ENCODE measurements at places on chromosomes 6 and 20.

GRCh38 chr6:30612687-30613248, 4.3 kb downstream of the PPP1R10 start:
- no peak for DNase-seq

- DNase-seq = no peak
These were observed 33.1 kb upstream of the SMOC2 start for GRCh38 chr6:168407842-168408241.

DNA sequence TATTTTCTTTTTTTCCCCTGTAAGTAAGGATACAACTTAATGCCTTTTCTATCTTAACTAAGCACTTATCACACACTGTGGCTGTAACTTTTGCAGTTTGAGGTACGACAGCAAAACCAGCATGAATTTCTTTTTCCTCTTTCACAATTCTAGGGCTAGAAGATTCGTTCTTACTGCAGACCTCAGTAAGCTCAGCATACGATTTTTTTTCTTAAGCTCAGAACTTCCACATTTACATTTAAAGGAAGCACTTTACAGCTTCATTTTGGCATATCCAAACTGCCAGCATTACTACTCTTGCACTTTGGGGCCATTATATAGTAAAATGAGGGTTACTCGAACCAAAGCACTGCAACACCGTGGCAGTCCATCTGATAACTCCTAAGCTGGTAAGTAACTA, 889 bp upstream of the CHMP4B start:
- DNase-seq = no peak

- DNase-seq = no peak
These were observed 42.0 kb upstream of the DSN1 start for GRCh38 chr20:36815454-36816091.

DNA sequence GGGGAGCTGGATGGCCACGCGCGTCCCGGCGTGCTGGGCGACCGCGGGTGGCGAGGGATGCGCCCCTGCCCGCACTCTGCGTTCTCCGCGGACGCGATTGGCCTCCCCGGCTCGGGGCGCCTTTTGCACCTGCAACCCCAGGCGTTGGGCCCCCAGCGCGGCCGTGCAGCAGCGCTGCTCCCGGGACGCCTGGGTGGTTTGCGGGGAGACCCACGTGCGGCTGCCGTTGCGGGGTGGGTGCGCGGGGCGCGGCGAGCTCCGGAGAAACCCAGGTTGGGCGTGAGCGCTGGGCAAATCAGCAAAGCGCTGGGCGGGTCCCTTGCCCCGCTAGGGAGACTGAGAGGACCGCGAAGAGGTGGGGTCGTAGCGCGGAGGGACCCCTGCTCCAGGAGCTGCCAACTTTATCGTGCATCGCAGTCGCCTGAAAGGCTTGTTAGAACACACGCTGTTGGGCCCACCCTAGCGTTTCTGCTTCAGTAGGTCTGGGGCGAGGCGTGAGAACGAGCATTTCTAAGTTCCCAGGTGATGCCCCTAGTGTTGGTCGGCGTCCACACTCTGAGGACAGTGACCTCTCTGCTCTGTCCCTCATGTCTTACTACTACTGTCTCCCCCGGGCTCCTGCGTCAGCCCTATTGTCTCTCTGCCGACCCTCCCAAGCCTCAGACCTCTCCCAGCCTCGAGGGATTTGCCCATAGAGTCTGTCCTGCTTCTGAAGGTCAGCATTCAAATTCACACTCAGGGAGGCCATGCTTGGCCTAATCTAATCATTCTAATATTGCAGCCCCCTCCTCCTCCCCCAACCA, 538 bp upstream of the ZFP64 start:
- no peak for DNase-seq

DNA sequence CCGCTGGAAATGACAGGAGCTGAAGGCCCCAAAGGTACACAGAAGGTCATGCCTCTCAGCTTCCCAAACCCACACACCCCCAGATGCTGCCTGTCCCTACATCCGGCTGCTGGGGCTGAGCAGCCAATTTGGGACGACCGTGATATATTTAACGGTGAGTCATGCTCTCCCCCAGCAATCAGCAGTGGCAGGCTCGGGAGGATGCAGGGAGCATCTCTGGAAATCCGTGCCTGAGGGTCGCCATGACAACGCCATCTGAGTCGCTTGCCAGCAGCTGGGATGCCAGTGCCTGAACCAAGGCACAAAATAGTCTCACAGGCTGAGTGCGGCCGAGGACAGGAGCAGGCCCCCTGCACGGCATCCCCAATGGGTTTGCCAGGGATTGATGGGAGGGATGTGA, 57.9 kb downstream of the KCNB1 start:
- DNase-seq = no peak

GRCh38 chr6:148395583-148396101, 53.0 kb downstream of the SASH1 start:
- no peak for DNase-seq

DNA sequence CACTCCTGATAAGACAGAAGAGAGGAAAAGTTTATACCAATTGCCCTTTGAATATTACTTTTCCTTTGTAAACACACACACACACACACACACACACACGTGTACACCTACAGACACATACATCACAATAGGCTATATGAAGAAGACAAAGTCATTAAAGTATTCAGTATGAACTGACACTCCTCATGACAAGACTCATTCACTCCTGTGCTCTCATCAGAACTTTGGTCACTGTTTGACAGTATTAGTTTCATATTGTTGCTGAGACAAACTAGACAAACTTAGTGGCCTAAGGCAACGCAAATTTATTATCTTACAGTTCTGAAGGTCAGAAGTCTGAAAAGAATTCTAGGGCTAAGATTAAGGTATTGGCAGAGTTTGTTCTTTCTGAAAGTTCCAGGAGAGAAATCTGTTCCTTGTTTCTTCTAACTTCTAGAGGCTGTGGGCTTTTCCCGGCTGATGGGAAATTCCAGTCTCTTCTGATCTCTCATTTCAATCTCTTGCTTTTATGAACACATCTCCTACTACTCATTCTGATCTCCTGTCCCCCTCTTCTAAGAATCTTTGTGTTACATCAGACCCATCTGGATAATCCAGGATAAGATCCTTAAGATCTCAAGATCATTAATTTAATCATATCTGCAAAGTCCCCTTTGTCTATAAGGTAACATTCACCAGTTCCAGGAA, 171.3 kb downstream of the HACE1 start:
- DNase-seq = no peak

DNA sequence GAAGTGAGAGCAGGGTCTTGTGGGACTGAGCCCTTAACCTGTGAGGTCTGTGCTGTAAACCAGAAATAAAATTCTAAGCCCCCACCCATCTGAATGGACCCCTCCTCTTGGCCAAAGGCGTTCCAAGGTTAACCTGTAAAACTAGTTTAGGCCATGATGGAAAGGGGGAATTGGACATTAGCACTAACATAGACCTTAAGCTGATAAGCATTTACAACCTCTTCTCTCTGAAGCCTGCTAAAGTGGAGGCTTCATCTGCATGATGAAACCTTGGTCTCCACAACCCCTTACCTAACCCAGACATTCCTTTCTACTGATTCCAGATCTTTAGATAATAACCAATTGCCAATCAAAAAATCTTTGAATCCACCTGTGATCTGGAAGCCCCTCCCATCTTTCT, 25.8 kb downstream of the PIGT start:
- no peak for DNase-seq

DNA sequence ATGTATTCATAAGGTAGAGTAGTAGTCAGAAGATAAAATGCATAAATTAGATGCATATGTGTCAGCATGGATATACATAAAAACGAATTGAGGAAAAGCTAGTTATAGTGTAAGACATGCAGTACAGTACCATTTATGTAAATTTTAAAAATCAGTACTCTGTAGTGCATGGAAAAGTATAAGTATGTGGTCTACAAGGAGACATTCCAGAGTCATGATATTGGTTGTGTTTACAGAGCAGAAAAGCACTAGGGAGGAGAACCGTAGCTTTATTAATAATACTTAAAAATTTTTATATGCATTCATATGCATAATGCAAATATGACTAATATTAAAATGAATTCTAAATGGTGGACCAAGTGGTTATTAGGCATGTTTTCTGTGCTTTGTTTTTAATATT, 220.0 kb downstream of the ZFAND3 start:
- DNase-seq = no peak

GRCh38 chr6:21111093-21111725, 482.3 kb upstream of the SOX4 start:
- DNase-seq = no peak

- no peak for DNase-seq
These were observed 86.1 kb upstream of the SIRPA start for GRCh38 chr20:1809131-1809572.

GRCh38 chr6:49225471-49225870, 237.6 kb downstream of the MMUT start:
- no peak for DNase-seq

DNA sequence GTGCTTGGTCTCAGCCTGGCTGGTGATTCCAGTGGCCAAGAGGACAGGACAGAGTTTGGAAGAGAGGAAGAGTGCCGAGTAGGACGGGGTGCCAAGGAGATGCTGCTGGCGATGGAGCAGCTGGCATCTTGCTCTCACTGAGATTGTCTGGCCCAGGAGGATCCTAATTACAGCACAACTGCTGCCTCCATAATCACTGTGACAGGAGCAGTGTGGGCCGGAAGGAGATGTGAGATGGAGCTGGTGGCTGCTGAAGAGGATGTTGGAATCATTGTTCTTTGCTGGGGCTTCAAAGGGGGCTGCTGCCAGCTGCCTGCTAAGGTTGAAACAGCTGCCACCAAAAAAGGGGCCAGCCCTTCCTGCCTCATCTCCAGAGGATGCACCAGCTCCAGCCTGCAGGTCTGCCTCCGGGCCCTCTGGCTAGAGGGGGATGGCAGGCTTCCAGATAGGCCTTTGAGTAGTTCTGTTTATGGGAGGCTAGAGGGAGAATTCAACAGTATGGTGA, 214.4 kb downstream of the RNF144B start:
- no peak for DNase-seq

GRCh38 chr20:9493803-9494202, 20.6 kb upstream of the LAMP5 start:
- DNase-seq = no peak

DNA sequence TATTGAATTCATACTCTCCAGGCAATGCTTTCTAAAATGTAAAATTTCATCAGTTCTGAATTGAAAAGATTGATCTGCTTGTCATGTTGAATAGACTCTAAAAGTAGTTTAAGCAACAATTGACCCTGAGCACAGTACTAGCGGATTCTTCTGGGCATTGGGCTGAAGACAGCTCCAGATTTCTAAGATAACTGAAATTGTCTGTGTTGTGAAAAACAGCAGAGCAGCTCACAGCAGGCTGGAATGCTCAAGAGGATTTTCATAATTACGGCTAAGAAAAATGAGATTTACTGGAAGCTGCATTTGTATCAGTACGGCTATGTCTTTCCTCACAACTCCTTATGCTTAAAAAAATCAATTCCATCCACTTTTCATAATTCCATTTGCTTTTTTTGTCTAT, 373.7 kb downstream of the HACE1 start:
- DNase-seq = no peak

DNA sequence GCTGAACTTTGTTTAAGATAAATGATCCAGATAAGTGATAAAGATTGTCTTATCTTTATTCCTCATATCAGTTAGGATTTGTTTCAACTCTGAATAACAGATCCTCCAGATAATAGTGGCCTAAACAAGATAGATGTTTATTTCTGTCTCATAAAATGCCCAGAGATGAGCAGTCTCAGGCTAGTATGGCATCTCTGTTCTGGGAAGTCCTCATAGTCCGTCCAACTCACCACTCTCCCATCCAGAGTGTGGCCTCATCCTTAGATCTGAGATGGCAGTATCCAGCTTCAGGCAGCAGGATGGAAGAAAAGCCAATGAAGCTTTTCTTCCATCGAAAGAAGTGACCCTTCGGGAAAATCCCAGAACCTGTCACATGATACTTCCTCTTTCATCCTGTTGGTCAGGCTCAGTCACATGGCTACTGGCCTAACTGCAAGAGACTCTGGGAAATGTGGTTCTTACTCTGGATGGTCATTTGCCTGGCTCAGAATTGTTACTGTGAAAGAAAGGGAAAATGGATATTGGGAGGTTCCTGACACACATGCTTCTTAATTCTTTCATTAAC, 29.4 kb upstream of the TAGAP start:
- DNase-seq = no peak

GRCh38 chr6:170290296-170291128, at the start of gene DLL1:
Gene DLL1, minus strand, starts transcription at chr6:170291078. Its CDS starts 939 bp downstream, at chr6:170290139.
- no peak for DNase-seq

- no peak for DNase-seq
These were observed 4.5 kb downstream of the FLRT3 start for GRCh38 chr20:14332866-14333265.

DNA sequence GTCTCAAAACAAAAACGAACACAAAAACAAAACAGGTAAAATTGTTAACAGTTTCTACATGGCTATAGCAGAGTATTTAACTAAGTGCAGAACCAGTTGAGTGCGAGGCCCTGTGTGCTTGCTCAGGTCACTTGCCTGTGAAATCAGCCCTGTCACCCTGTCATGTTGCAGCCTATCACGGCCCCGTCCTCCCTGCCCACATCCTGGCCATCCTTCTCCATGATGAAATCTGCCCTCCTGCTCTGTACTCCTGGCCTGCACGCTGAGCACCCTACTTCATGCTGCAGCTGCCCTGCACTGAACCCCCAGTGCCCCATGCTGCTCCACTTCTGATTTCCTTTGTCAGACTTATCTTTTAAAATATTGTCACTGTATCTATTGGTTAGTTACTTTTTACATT, 62.4 kb downstream of the DTD1 start:
- no peak for DNase-seq

- DNase-seq = no peak
These were observed 23.5 kb upstream of the EDN3 start for GRCh38 chr20:59276938-59277337.

- no peak for DNase-seq
These were observed 27.2 kb upstream of the TULP4 start for GRCh38 chr6:158284876-158285655.

GRCh38 chr20:9518576-9519175, 4.3 kb downstream of the LAMP5 start:
- DNase-seq = no peak

DNA sequence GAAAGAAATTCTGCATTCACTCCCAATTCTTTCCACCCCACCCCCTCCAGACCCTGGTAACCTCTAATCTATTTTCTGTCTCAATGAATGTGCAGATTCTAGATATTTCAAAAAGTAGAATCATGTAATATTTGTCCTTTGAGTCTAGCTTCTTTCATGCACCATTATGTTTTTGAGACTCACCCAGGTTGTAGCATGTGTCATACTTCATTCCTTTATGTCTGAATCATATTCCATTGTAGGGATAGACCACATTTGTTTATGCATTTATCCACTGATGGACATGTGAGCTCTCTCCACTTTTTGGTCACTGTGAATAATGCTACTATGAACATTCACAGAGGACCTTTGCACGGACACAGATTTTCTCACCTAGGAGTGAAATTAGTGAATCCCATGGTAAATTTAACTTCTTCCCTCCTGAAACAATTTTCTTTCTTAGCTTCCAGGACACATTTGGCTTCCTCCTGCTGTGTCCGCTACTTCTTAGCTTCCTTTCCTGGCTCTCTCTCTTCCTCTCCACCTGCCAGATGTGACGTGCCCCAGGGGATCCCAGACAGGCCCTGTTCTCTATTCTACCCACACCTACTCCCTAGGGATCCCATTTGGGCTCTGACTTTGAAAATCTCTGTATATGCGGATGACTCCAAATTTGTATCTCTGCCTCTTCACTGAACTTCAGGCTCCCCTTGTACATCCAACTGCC, 24.1 kb upstream of the ARFGEF2 start:
- DNase-seq = no peak

All from activated T-cell treated with anti-CD3 and anti-CD28 coated beads for 24 hours (primary cell).